ENCODE measurements at places on chromosomes 2 and 18. TPM values are rescaled to one million over a fixed set of nuclear protein-coding genes. Genes with fewer than 3 reads are reported as not detected.
A peak's percentile ranks its signal among the peaks of the same experiment; 100 is the strongest.

DNA sequence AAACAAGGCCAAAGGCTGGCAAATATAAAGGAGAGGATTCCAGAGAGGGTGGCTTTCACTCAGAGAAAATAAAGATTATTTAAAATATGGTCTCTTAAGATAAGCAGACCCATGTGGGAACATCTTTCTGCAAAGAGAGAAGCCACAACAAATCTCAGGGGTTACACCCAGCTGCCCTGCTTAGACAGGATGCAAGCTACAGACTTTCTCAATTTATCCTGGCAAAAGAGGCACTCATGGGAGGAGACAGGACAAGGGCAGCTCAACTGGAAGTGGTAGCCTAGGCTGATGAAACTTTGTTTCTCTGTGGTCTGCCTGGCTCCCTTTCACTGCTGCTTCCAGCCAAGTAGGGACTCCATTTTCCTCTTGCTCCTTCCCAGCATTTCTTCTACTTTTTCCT lies 25.9 kb upstream of the SULT1C4 start:
- no peak overlapping the region for H3K27ac ChIP-seq
- DNase-seq = no peak
- H3K36me3 ChIP-seq = no peaks in the 10 kb centered on the region
- H3K4me1 ChIP-seq = no peaks in the 10 kb centered on the region
- no peaks in the 10 kb centered on the region for H3K27me3 ChIP-seq

DNA sequence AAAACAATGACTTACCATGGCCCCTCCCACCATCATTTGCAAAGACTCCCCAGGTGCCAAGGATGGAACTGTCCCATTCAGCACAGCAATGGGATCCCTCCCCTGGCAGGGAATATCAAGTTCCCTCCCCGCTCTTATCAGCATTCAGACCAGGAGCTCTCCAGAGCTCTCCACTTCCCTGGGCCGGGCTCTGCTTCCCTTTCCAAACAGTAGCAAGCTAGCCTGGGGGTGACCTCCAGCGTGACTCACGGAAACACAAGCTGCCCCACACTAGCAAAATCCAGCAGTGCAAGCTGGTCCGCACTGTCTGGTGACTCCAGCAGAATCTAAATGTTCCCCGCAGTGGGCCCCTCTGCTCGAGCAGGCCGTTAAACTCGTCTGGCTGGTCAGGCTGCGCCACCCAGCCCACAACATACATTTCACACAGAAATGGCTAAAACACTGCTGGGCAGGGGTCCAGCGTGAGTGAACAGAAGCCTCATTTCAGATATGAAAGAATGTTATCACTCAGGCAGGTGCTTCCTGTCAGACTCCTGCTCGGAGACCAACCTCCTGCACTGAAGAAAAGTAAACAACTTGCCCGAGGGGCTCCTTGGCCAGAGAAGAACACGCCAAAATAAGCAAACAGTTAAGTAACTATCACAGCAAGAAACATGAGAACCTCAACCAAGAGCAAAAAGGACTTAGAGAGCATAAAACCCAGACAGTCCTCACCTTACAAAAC lies 33.9 kb downstream of the STAT1 start:
- peak overlapping the region; percentile 64 for H3K27ac ChIP-seq
- H3K4me3 ChIP-seq = no peak overlapping the region
- DNase-seq = peak; percentile 83
- H3K27me3 ChIP-seq = no peaks in the 10 kb centered on the region

DNA sequence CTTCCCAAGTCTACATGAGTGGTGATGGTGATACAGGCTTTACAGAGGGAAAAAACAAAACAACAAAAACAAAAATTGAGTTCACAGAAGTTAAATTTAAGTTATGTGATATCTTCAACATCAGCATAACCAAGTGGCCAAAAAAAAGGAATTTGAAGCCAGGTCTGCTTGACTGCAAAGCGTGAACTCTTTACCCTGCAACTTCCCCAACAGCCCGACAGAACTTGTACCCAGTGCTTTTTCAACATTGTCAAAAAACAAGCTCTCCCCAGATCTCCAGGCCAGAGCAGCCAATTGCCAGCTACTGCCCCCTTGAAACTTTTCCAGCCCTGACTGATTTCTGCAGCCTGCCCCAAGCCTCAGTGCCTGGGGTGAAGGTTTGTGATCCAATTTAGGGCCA lies 76.7 kb downstream of the RNF144A start:
- H3K27ac ChIP-seq = no peak overlapping the region
- H3K27me3 ChIP-seq = no peaks in the 10 kb centered on the region
- H3K4me1 ChIP-seq = no peaks in the 10 kb centered on the region
- DNase-seq = no peak

- DNase-seq = no peak
- no peak overlapping the region for H3K4me3 ChIP-seq
- no peaks in the 10 kb centered on the region for H3K36me3 ChIP-seq
- H3K4me1 ChIP-seq = no peaks in the 10 kb centered on the region
- H3K27ac ChIP-seq = no peak overlapping the region
These were observed 180.9 kb downstream of the ZBTB7C start for GRCh38 chr18:48228301-48228715.

DNA sequence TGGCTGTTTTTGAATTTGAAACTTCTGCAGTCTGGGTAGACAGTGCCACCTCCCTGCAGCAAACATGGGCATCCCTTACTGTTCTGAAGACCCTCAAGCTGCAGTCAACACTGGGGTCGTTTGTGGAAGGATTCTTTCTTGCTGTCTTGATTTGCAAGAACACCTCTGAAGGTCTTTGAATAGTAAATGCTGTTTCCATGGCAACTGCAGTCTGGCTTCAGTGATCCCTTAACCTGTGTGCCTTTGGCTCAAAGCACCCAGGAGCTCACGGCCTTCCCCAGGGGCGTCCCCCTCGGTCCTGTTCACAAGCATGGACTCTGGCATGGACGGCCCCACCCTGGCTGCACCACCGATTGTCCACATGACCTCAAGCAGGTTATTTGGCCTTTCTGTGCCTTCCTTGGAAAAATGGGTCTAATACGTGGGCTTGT lies 38.3 kb downstream of the LRRFIP1 start:
- no peaks in the 10 kb centered on the region for H3K4me1 ChIP-seq
- no peak for DNase-seq
- H3K36me3 ChIP-seq = no peaks in the 10 kb centered on the region
- H3K4me3 ChIP-seq = no peak overlapping the region
- H3K27me3 ChIP-seq = no peaks in the 10 kb centered on the region

- H3K27me3 ChIP-seq = no peaks in the 10 kb centered on the region
- H3K4me1 ChIP-seq = no peaks in the 10 kb centered on the region
- H3K27ac ChIP-seq = no peak overlapping the region
- no peak for DNase-seq
These were observed 27.3 kb downstream of the CYB5A start for GRCh38 chr18:74264303-74265020.

- H3K27me3 ChIP-seq = no peaks in the 10 kb centered on the region
- no peaks in the 10 kb centered on the region for H3K36me3 ChIP-seq
- no peak for DNase-seq
- no peak overlapping the region for H3K4me3 ChIP-seq
- H3K4me1 ChIP-seq = no peaks in the 10 kb centered on the region
These were observed 170.7 kb downstream of the ANTXR1 start for GRCh38 chr2:69183659-69184058.

- DNase-seq = no peak
- no peak overlapping the region for H3K4me3 ChIP-seq
- H3K27ac ChIP-seq = no peak overlapping the region
- no peaks in the 10 kb centered on the region for H3K36me3 ChIP-seq
- H3K27me3 ChIP-seq = no peaks in the 10 kb centered on the region
These were observed 51.2 kb downstream of the NFATC1 start for GRCh38 chr18:79446931-79447330.

GRCh38 chr2:179765666-179766065 lies 95.7 kb downstream of the ZNF385B start:
- no peak overlapping the region for H3K4me3 ChIP-seq
- no peak for DNase-seq
- H3K36me3 ChIP-seq = no peaks in the 10 kb centered on the region
- H3K4me1 ChIP-seq = no peaks in the 10 kb centered on the region
- no peak overlapping the region for H3K27ac ChIP-seq

DNA sequence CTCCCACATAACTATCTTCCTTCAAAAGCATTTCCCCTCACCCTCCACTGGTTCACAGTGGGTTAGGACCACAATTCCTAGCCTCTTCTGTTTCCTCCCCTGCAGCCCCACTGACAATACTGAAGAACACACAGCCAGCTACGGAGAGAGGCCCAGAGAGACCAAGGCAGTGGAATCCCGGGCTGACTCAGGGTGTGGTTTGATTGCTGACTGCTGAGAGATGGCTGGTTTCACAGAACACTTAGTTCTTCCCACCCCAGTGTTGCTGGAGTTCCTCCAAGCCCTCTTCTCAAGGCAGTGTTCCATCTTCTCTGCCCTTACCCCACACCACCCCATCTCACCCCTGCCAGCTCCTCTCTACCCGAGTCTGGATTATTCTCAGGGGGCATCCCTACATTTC lies 43.3 kb upstream of the ZFP36L2 start:
- H3K4me3 ChIP-seq = no peak overlapping the region
- no peaks in the 10 kb centered on the region for H3K4me1 ChIP-seq
- no peak overlapping the region for H3K27ac ChIP-seq
- no peak for DNase-seq

- no peak overlapping the region for H3K27ac ChIP-seq
- H3K36me3 ChIP-seq = no peaks in the 10 kb centered on the region
- H3K4me1 ChIP-seq = peaks cover 14% of the 10 kb centered on the region
- DNase-seq = no peak
These were observed 308.5 kb downstream of the IRS1 start for GRCh38 chr2:226491112-226491511.

GRCh38 chr2:131058214-131058843 lies 34.9 kb downstream of the FAM168B start:
- H3K27ac ChIP-seq = no peak overlapping the region
- peaks cover 4% of the 10 kb centered on the region for H3K36me3 ChIP-seq
- H3K27me3 ChIP-seq = no peaks in the 10 kb centered on the region

GRCh38 chr2:219296142-219296541 lies 13.1 kb downstream of the PTPRN start:
- H3K27me3 ChIP-seq = no peaks in the 10 kb centered on the region
- H3K27ac ChIP-seq = no peak overlapping the region
- no peaks in the 10 kb centered on the region for H3K36me3 ChIP-seq
- DNase-seq = no peak

GRCh38 chr18:48940854-48941611 lies 9.7 kb downstream of the SMAD7 start:
- no peaks in the 10 kb centered on the region for H3K27me3 ChIP-seq
- peaks cover 60% of the 10 kb centered on the region for H3K4me1 ChIP-seq
- H3K4me3 ChIP-seq = no peak overlapping the region
- no peak for DNase-seq
- peak overlapping the region; percentile 85 for H3K27ac ChIP-seq
- H3K36me3 ChIP-seq = no peaks in the 10 kb centered on the region

- H3K36me3 ChIP-seq = no peaks in the 10 kb centered on the region
- H3K4me1 ChIP-seq = no peaks in the 10 kb centered on the region
These were observed 705.4 kb downstream of the METTL4 start for GRCh38 chr18:1865869-1866268.

DNA sequence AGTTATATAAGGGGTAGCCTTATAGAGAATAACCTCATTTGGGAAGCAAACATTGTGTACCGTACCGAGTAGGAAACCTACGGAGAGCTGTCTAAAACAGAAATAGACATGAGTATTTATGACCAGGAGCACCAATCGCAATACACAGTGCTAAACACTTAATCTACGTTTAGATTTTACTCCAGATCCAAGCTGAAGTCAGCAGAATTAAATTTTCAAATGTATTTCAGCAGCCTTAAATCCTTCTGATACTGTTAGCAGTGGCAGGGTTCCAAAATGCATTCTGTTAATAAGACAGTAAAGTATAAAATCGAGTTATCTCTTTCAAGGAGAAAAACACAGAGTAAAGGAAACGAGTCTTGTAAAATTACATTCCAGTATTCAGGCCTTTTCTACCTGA lies 118.1 kb upstream of the ZNF521 start:
- H3K4me1 ChIP-seq = no peaks in the 10 kb centered on the region
- H3K27ac ChIP-seq = no peak overlapping the region
- H3K27me3 ChIP-seq = no peaks in the 10 kb centered on the region
- no peak overlapping the region for H3K4me3 ChIP-seq

DNA sequence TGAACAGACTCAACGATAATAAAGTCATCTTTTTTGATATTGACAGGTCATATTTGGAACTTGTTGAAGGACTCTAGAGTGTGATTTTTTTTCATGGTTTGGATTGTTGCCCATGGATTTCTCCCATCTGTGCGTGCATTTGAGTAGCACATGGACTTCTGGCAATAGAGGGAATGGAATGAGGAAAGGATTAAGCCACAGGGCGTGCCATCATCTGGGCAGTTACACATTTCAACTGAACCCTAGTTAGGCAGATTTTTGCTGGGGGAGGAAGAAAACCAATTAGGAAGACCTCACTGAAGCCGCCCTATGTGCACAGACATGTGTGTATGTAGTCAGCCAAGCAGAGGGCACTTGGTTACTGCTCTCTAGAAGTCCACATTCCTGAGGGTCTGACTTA lies 72.6 kb downstream of the TPGS2 start:
- H3K4me1 ChIP-seq = no peaks in the 10 kb centered on the region
- H3K27me3 ChIP-seq = no peaks in the 10 kb centered on the region
- no peaks in the 10 kb centered on the region for H3K36me3 ChIP-seq

DNA sequence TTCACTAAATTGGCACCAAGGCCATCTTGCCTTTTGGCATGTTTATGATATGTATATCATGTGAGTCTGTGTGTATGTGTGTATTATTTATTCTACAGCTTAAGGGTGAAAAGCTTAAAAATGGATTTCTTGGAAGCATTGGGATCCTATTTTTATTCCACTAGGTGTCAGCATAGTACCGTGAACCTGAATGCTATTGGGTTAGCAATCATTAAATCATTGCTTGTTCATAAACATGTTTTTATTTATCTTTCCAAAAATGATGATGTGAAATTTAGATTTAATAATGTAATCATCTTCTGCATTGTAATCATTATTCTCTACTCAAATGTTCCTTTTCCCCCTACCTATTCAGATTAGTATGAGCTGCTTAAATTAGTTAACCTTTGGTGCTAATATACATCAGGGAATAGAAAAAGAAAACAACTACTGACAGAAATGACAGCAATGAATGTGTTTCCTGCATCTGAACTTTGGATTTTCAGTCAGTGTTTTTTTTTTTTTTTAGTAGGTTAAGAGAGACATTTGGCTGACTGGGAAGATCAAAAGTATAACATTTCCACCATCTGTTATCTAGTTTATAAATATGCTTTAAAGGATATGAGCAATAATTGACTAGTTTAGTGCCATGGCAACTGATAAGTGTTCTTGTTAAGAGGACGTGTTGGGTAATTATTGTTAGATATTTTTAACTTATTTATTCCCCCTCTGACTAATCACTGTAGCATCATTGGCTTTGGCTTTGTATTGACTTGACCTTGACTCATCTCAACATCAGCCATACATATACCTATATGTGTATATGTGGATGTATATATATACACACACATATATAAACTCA lies 14.1 kb upstream of the ZSWIM2 start:
- H3K36me3 ChIP-seq = no peaks in the 10 kb centered on the region
- DNase-seq = no peak
- H3K4me3 ChIP-seq = no peak overlapping the region
- H3K27me3 ChIP-seq = no peaks in the 10 kb centered on the region
- H3K27ac ChIP-seq = no peak overlapping the region

Gene RIT2
- not detected for total RNA-seq

Gene SERPINB7
- not detected for total RNA-seq

Gene UGT1A10
- total RNA-seq = 1.0 TPM

Gene ARL4C
- 76.0 TPM for total RNA-seq

Gene LCT
- total RNA-seq = 1.5 TPM

Gene EHBP1
- total RNA-seq = 123 TPM

Gene HES6
- 22.1 TPM for total RNA-seq

Gene ZSWIM2
- total RNA-seq = not detected

Gene UGT1A4
- total RNA-seq = 0.79 TPM

Gene OTX1
- total RNA-seq = 16.0 TPM
